Liver (tissue), 10 donors: ENCODE measurements at places on chromosomes 12 and 14. TPM values are rescaled to one million over a fixed set of nuclear protein-coding genes. Genes with fewer than 3 reads are reported as not detected.

Gene CD27
- total RNA-seq, result 0.28 TPM

Gene ZDHHC22
- total RNA-seq, result not detected

Gene IFNG
- total RNA-seq, result not detected

Gene MYF5
- total RNA-seq, result not detected

Gene CDKN3
- total RNA-seq, result 33.9 TPM

Gene RTN1
- total RNA-seq, result 0.33 TPM

Gene KANSL2
- total RNA-seq, result 21.7 TPM

Gene C12orf50
- total RNA-seq, result 0.08 TPM

Gene KRT7
- 8.0 TPM for total RNA-seq

Gene GRIP1
- total RNA-seq, result 1.5 TPM

Gene OR8S1
- total RNA-seq, result not detected

Gene CEBPE
- total RNA-seq, result 0.08 TPM

Gene KCNMB4
- total RNA-seq, result 1.3 TPM

Gene FOXA1
- 37.5 TPM for total RNA-seq

DNA sequence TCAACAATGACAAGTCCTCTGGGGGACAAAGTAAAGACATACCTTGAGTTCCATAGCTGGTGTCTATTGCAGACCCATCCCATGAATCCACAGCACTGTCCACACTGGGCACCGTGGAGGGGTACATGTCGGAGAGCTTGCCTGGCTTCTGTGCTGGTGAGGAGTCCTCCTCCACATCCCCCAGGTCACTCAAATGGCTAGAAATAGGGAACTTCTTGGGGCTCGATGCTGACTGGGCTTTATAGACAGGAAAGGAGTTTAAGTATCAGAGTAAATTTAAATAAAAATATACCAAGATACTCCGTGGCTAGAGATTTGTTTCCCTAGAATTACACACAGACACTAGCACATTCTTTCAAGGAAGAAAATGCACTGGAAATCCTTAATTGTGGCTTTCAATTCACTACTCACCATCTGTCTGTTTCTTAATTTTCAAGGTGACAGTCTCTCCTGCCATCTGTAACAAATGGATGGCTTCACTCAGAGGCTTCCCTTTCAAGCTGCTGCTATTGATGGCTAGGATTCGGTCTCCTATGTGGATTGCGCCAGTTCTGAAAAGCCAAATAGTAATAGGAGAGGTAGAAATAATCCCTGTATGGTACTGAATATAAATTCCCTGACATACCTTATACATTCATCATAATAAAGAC, 90.1 kb downstream of the HELB start:
- H3K27me3 ChIP-seq, result no peaks in the 10 kb centered on the region
- DNase-seq, result no peak
- H3K4me1 ChIP-seq, result no peaks in the 10 kb centered on the region
- H3K27ac ChIP-seq, result no peak overlapping the region
- H3K36me3 ChIP-seq, result no peaks in the 10 kb centered on the region
- H3K4me3 ChIP-seq, result no peak overlapping the region

DNA sequence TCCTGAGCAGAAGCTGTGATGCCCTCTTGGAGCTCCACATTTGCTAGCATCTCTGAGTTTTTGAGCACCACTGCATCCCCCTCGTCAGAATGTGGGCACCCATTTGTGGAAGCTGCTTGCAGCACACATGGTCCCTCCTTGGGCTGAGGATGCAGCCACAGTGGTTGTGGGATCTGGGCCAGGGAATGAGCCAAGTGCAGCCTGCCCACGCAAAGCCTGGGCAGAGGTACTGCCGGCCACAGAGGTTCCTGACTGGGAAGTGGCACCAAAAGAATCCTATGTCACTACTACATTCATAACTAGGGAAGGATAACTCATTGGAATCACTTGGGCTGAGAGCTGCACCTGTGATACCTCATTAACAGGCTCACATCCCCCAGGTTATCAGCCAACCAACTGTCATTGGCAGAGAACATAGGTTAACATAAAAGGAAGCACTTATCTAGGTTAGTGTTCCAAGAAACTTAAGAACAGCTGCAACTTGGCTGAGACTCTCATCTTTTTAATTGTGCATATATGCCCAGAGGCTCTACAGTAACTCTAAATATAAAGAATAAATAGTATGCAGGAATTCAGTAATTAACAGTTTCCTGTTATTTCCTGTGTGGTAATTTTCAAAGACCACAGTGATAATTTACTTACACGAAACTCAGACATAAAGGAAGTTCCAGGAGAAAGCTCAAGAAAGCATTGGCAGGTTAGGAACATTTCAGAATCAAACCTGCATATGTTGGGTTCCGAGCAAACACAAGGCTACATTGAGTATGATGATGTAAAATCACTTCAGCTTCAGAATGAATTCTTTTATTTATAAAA, 145.3 kb downstream of the BCAT1 start:
- DNase-seq, result no peak
- no peaks in the 10 kb centered on the region for H3K36me3 ChIP-seq
- H3K4me1 ChIP-seq, result no peaks in the 10 kb centered on the region
- no peak overlapping the region for H3K27ac ChIP-seq
- no peak overlapping the region for H3K4me3 ChIP-seq

- H3K27ac ChIP-seq, result no peak overlapping the region
- no peaks in the 10 kb centered on the region for H3K27me3 ChIP-seq
- DNase-seq, result no peak
- no peak overlapping the region for H3K4me3 ChIP-seq
- no peaks in the 10 kb centered on the region for H3K4me1 ChIP-seq
Observed at GRCh38 chr12:131806674-131807073, 21.5 kb upstream of the MMP17 start.

- H3K4me1 ChIP-seq, result no peaks in the 10 kb centered on the region
- no peak overlapping the region for H3K27ac ChIP-seq
- no peak overlapping the region for H3K4me3 ChIP-seq
- H3K27me3 ChIP-seq, result no peaks in the 10 kb centered on the region
Observed at GRCh38 chr14:25406818-25407217, 356.9 kb upstream of the STXBP6 start.

DNA sequence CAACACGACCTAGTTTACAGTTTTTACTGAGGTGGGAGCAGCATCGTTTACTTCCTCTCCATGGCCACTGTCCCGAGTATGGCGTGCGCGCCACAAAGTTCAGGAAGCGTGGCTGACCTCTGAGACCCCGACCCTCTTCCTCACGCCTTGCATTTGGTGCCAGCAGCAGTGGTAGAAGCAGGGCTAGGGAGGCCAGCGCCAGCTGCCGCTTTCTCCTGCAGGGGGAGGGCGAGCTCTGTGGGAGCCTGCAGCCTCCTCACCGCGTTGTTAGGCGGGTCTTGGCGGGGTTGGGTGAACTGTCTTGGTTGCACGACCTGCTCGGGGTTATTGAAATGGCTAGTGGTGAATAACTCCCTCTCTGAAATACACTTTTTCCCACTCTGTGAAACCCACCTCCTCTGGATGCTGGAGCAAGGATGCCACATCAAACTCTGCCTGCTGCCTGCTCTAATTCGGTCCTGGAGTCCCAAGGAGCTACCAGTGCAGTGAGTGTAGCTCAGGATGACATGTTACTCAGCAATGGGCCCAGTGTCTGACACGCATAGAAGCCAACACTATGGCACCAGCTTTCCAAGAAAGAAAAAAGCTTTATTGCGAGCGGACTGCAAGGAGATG, 22.3 kb upstream of the TDRD9 start:
- no peak overlapping the region for H3K4me3 ChIP-seq
- no peak overlapping the region for H3K27ac ChIP-seq
- H3K4me1 ChIP-seq, result peaks cover 16% of the 10 kb centered on the region
- H3K27me3 ChIP-seq, result no peaks in the 10 kb centered on the region
- no peaks in the 10 kb centered on the region for H3K36me3 ChIP-seq
- DNase-seq, result no peak

- no peaks in the 10 kb centered on the region for H3K4me1 ChIP-seq
- no peak overlapping the region for H3K27ac ChIP-seq
- H3K27me3 ChIP-seq, result no peaks in the 10 kb centered on the region
Observed at GRCh38 chr12:4112290-4112689, 161.3 kb upstream of the CCND2 start.

- H3K36me3 ChIP-seq, result no peaks in the 10 kb centered on the region
- DNase-seq, result no peak
- H3K27ac ChIP-seq, result no peak overlapping the region
- H3K4me1 ChIP-seq, result no peaks in the 10 kb centered on the region
Observed at GRCh38 chr12:66352197-66352596, 49.9 kb downstream of the HELB start.

GRCh38 chr12:62434494-62435302, 31.9 kb upstream of the MON2 start:
- H3K36me3 ChIP-seq, result no peaks in the 10 kb centered on the region
- no peak for DNase-seq
- peak overlapping the region; percentile 52 for H3K4me3 ChIP-seq
- no peaks in the 10 kb centered on the region for H3K27me3 ChIP-seq
- H3K4me1 ChIP-seq, result peaks cover 12% of the 10 kb centered on the region
- no peak overlapping the region for H3K27ac ChIP-seq

DNA sequence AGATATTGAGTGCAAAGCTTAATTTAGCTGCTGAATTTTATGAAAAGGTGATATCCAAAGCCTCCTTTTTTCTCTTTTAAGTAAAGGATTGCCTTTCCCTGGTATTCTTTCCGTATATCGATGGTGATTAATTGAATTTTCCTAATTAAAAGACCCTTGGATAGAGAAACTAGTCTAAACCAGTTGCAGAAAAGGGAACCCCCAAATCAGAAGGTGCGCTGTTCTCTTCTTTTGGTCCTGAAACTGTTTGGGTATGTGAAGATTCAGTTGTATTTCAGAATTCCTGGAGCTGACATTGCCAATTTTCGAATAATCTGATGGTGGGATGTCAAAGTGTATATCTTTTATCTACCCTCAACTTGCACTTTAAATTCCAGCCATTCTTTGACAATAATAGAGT, 1.9 kb downstream of the GPHN start:
- peak overlapping the region; percentile 99 for H3K4me3 ChIP-seq
- H3K4me1 ChIP-seq, result peaks cover 33% of the 10 kb centered on the region
- H3K27ac ChIP-seq, result no peak overlapping the region
- DNase-seq, result no peak
- no peaks in the 10 kb centered on the region for H3K27me3 ChIP-seq

DNA sequence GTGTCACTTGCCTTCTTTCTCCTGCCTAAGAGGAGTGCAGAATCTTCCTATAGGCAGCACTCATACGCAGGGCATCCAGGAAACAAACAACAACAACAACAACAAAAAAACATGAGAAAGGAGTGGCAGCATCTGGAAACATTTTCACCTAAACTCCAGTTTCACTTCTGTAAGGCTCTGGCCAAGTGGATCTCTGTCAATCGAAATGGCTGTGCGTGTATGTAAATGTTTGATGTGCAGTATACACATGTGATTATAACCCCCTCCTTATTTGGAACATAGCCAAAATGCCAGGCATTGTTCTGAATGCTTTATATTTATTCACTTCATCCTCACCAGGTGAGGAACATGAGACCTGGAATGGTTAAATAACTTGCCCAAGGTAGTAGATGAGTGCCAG, 76.8 kb downstream of the COX16 start:
- H3K4me3 ChIP-seq, result no peak overlapping the region
- DNase-seq, result no peak
- peaks cover 2% of the 10 kb centered on the region for H3K27me3 ChIP-seq
- no peak overlapping the region for H3K27ac ChIP-seq
- no peaks in the 10 kb centered on the region for H3K36me3 ChIP-seq
- H3K4me1 ChIP-seq, result no peaks in the 10 kb centered on the region

DNA sequence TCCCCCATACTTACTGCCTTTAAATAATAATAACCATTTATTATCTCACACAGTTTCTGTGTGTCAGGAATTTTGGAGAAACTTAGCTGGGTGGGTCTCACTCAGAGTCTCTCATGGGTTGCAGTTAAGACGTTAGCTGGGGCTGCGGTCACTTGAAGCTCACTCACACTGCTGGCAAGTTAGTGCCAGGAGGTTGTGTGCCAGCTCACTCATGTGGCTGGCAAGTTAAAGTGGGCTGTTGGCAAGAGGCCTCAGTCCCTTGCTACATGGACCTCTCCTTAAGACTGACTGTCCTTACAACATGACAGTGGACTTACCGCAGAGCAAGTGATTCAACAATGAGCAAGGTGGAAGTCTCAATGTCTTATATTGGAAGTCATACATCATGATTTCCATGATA, 61.3 kb upstream of the AVPR1A start:
- H3K4me1 ChIP-seq, result peaks cover 2% of the 10 kb centered on the region
- no peaks in the 10 kb centered on the region for H3K36me3 ChIP-seq
- no peak overlapping the region for H3K4me3 ChIP-seq
- no peak for DNase-seq
- H3K27me3 ChIP-seq, result no peaks in the 10 kb centered on the region

- no peak for DNase-seq
- no peak overlapping the region for H3K4me3 ChIP-seq
- H3K36me3 ChIP-seq, result peaks cover 2% of the 10 kb centered on the region
- peaks cover 23% of the 10 kb centered on the region for H3K4me1 ChIP-seq
Observed at GRCh38 chr12:1692895-1693610, 2.2 kb downstream of the ADIPOR2 start.

GRCh38 chr12:96225044-96225855, 31.1 kb downstream of the ELK3 start:
- no peak overlapping the region for H3K4me3 ChIP-seq
- H3K27ac ChIP-seq, result peak overlapping the region; percentile 77
- no peaks in the 10 kb centered on the region for H3K27me3 ChIP-seq
- peaks cover 10% of the 10 kb centered on the region for H3K4me1 ChIP-seq
- DNase-seq, result no peak

DNA sequence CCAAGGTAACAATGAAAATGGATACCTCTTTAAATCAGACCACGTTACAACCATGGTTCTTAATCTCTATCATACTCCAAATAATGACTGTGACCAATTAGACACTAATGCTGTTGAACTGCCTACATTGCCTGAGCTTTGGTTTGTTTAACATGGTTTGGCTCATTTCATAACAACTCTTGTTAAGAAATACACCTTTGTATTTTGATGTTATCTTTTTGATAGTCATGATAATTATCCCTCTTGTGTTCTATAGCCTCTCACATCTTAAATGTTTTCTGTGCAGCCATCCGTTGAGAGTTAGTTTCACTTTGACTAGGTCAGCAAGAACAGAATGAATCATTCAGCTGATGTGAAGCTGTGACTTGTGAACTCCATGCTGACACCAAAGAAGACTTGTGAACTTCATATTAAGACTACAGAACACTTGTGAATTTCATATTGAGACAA, 75.5 kb upstream of the RERGL start:
- H3K27me3 ChIP-seq, result no peaks in the 10 kb centered on the region
- no peaks in the 10 kb centered on the region for H3K36me3 ChIP-seq
- DNase-seq, result no peak
- H3K4me1 ChIP-seq, result no peaks in the 10 kb centered on the region

GRCh38 chr14:81533212-81533535, 479 bp downstream of the SEL1L start:
- no peak for DNase-seq
- no peaks in the 10 kb centered on the region for H3K36me3 ChIP-seq
- H3K4me3 ChIP-seq, result peak overlapping the region; percentile 99
- peaks cover 4% of the 10 kb centered on the region for H3K4me1 ChIP-seq
- H3K27ac ChIP-seq, result peak overlapping the region; percentile 74

GRCh38 chr12:100329800-100330199, 27.1 kb upstream of the SLC17A8 start:
- no peaks in the 10 kb centered on the region for H3K27me3 ChIP-seq
- no peaks in the 10 kb centered on the region for H3K4me1 ChIP-seq
- H3K4me3 ChIP-seq, result no peak overlapping the region
- no peak overlapping the region for H3K27ac ChIP-seq
- DNase-seq, result no peak
